ENCODE measurements at places on chromosomes 11 and 22.

GRCh38 chr11:34773826-34774225, 142.4 kb downstream of the APIP start:
- no peak for DNase-seq

- DNase-seq, result no peak
These were observed 94.8 kb downstream of the TEAD1 start for GRCh38 chr11:12768726-12769673.

DNA sequence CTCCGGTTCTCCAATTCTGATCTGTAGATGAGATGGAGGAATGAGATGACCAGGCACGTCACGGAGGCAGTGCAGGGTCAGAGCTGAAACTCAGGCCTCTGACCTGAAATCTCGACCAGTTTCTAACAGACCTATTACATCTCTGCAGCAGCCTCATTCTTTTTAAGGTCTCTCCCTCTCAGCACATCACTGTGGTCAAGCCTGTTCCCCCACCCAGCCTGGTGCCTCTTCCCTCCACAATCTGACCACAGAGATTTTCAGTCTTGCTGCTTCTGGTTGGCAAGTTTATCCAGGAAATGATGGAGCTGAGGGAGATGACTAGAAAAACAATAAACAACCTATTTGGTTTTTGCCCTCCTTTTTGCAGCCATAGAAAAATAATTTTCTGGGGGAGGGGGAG, 9.5 kb downstream of the GRAMD1B start:
- DNase-seq, result no peak

- DNase-seq, result no peak
These were observed 887.6 kb downstream of the OPCML start for GRCh38 chr11:132644520-132645239.

GRCh38 chr22:49237703-49238102, 590.0 kb downstream of the BRD1 start:
- DNase-seq, result no peak

DNA sequence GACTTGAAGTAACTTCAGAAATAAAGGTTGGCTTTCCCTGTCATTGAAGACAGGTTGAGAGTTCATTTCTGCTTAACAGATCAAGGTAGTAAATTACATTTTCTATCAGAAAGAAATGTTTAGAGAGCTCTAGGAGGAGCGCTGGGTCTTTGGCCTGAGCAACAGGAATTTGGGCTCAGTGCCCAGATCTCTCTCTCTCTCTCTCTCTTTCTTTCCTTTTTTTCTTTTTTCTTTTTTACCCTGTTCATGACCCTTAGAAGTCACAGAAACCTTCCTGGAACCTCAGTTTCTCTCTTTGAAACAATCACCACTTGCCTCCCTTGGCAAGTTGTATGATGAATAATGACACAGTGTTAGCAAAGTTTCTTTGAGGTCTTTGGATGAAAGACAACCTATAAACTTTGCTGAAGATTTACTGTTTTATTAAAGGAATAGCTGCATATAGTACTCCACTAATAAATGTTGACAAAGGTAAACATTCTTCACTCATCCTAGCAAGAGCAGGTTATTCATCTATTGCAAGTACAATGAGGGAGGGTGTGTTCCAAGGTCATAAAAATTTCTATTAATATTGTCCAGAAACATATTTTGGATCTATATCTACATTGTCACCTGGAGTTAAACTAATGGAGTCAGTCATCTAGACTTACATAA, 35.5 kb upstream of the RASSF10 start:
- DNase-seq, result no peak

GRCh38 chr22:24997023-24997422, 44.5 kb downstream of the KIAA1671 start:
- DNase-seq, result no peak

Data from midbrain (tissue), 1 donor.